KG1 (cell line): ENCODE measurements at places on chromosomes 2 and 18.

- DNase-seq = no peak
Observed at GRCh38 chr18:52716973-52717372, 377.0 kb downstream of the DCC start.

DNA sequence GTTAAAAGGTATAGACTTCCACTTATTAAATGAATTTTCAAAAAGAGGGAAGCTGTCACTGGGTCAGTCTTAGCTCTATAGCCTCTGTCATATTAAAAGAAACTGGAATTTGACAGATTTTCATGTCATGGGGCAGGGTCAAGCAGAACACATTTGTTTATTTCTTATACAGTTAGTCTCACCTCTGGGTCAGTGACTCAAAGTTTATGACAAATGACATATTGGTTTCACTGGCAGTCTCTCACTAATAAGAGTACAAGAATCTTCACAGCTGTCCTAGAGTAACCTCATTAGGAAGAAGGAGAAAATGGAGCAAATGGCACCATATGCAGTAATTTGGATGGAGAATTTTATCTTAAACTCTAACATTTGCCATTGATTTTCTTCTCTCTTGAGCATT lies 63.2 kb downstream of the MBD2 start:
- no peak for DNase-seq

DNA sequence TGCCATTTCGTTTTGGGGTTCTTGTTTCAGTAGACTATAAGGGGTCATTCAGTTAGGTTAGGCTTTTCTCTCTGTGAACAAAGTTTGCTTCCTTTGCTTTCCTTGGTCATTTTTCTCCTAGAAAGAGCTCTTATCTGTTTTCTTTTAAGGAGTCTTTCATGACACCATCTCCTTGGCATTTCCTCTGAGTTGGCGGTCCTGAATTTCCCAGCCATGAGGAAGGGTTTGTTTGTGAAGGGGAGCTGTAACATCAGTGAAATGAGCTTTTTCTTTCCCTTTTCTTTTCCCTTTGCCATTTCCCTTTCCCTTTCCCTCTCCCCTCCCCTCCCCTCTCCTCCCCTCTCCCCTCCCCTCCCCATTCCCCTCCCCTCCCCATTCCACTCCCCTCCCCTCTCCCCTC lies 61.7 kb downstream of the MAP4K4 start:
- no peak for DNase-seq

- DNase-seq = peak; percentile 2
Observed at GRCh38 chr2:35410431-35411061, 945.0 kb upstream of the CRIM1 start.
